ENCODE measurements at places on chromosomes 1 and 21.

DNA sequence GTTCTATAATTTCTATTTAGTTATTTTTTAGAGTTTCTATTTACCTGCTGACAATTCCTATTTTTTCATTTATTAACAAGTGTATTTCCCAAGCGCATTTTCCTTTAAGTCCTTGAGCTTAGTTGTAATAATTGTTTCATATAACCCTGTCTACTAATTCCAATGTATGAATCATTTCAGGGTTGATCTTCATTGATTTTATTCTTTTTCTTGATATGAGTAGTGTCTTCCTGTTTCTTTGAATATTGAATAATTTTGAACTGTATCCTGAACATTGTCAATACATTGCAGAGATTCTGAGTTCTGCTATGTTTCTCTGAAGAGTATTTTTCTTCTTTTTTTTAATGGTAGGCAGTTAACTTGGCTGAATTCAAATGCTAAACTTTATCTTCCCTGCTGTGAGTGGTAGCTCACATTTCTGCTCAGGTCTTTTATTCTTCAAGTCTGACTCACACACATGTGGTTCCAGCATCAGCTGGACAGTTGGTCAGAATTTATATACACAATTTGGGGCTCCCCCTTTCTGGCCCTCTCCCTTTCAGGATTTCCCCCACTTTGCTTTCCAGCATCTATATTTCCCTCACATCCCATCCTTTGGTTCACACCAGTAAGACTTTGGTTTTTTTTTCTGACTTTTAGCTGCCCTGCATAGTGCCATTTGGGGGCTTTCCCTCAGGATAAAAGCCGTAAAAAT is 54.4 kb upstream of the WDR26 start:
- no peak for DNase-seq

- DNase-seq, result no peak
Observed at GRCh38 chr1:9293533-9294404, 1.1 kb downstream of the SPSB1 start.

DNA sequence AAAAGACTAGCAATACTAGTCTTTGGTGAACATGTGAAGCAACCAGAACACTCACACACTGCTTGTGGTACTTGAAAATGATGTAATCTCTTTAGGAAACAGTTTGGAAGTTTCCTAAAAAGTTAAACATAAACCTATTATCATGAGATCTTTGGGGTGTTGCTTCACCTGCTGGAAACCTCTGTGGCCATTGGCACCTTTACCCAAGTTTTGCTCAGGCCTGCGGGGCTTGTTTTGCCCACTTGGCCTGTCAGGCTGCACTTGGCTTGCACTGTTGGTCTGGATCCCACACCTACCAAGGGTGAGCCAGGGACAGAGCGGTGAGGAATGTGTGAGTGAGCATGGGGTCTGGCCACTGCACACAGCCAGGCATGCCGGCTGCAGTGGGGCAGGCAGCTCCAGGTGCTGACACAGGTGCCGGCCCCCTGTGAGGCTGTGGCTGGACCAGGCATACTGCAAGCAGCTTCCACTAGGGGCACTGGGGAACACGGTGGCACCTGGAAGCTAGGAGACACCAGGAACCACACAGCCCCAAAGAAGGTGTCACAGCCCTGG is 14.4 kb upstream of the FNBP1L start:
- DNase-seq, result no peak

DNA sequence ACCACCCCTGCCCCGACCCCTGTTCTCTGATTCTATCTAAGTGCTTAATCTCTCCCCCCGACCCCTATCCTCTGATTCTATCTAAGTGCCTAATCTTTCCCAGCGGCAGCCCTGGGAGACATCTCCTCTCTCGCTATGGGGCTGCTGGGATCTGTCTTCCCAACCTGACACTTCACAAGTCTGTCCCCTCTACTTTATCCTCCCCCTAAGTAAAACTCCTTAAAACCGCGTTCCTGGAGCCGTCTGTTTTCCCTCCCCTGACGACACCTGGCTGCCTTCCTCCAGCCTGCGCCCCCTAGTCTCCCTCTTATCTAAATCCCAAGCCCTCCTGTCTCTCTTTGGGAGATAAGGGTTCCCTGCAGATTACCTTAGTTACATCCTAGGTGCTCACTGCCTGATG is 30.5 kb downstream of the EPHB2 start:
- no peak for DNase-seq

- DNase-seq, result no peak
Observed at GRCh38 chr1:71039661-71040262, 7.9 kb downstream of the PTGER3 start.

- DNase-seq, result no peak
Observed at GRCh38 chr1:180175291-180175690, 20.6 kb downstream of the QSOX1 start.

- DNase-seq, result peak; percentile 69
Observed at GRCh38 chr21:38930853-38931252, 125.1 kb downstream of the ETS2 start.

DNA sequence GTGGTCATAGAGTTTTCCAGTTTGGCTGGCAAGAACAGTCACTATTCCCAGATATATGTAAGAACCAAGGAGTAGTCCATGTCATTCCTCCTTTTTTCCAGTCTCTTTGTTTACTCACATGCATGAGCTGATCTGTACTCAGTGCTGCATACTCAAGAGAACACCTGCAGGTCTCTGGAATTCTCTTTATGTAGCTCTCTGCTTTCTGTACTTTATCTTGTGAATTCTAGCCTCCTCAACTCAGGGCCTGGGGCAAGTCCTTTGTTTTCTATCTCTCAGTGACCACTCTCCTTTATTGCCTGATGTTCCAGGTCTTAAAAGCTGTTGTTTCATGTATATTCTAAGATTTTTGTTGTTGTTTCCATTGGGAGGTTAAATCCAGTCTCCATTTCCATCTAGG is 478.9 kb downstream of the DPYD start:
- DNase-seq, result peak; percentile 53

DNA sequence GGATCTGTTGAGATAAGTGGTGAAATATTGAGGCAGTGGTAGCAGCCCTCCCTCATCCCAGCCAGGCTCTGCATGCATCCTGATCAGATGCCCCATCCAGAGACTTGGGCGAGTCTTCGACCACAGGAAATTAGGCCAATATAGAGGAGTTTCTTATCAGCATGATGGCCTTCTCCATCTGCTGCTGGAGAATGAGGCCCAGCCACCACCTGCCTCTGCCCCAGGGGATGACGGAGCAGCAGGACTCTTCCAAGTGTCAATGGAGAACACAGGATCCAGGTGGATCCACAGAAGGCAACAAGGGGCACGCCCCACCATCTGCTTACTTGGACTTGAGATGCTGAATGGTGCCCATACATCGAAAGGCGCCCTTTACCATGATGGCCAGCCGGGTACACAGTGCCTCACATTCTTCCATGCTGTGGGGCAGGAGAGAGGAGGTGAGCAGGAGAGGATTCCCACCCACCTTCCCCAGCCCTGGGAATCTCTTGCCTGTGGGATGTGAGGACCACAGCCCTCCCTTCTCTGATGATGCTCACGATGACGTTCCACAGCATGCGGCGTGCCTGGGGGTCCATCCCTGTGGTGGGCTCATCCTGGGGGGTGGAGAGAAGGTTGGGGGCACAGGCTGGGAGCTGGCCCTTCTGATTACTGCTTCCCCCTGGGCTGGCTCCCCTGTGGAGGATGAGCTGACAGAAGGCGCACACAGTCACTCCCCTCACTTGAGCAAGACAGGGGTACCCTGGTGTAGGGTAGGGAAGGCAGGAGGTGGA is 91.5 kb upstream of the GCLM start:
- DNase-seq, result no peak

GRCh38 chr1:63173161-63173560 is 149.2 kb upstream of the FOXD3 start:
- peak; percentile 59 for DNase-seq

- DNase-seq, result no peak
Observed at GRCh38 chr21:44558695-44559094, at the start of gene KRTAP10-3. TSS of gene KRTAP10-3 (minus strand) at chr21:44558795. CDS start at chr21:44558715, 80 bp downstream.

DNA sequence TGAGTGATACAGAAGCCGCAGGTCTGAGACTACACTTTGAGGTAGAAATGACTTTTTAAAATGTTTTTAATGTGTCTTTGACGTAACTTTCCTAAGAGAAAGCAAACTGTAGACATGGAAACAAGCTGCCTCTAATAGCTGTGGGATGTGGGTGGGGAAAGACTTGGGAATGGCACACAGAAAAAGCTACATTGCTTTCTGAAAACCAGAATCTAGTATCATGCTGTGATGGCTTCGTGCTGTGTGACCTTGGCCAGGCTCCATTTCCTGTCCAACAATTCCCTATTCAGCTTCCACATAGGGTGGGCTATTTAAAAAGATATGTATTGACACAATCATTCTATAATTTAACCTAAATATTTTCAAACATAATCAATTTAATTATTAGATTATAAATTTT is 909.1 kb downstream of the NCAM2 start:
- DNase-seq, result no peak

- no peak for DNase-seq
Observed at GRCh38 chr1:19430121-19431068, 54.9 kb downstream of the CAPZB start.

GRCh38 chr1:93111561-93111960 is 32.5 kb downstream of the MTF2 start:
- no peak for DNase-seq

GRCh38 chr1:58434607-58435006 is 111.9 kb downstream of the OMA1 start:
- DNase-seq, result no peak

Measured in islet precursor cell (in vitro differentiated cells).